ENCODE measurements at places on chromosomes 7 and 10.

- DNase-seq = no peak
These were observed 105.1 kb downstream of the GATA3 start for GRCh38 chr10:8159341-8160165.

- DNase-seq = no peak
These were observed 41.8 kb downstream of the SORCS1 start for GRCh38 chr10:107122703-107123102.

DNA sequence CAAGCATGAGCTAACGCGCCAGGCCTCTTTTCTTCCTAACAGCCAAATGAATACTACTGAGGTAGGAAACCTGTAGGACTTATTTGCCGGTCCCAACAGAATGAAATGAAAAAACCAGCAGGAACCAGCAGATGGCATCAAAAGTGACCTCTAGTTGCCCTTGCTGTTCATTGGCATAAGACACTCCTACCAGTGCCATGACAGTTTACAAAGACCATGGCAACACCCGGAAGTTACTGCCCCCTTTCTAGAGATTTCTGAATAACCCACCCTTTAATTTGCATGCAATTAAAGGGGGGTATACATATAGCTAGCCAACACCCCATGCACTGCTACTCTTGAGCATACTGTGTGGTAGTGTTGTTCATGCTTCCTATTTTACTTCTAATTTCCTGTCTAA is 65.2 kb downstream of the ATE1 start:
- no peak for DNase-seq

DNA sequence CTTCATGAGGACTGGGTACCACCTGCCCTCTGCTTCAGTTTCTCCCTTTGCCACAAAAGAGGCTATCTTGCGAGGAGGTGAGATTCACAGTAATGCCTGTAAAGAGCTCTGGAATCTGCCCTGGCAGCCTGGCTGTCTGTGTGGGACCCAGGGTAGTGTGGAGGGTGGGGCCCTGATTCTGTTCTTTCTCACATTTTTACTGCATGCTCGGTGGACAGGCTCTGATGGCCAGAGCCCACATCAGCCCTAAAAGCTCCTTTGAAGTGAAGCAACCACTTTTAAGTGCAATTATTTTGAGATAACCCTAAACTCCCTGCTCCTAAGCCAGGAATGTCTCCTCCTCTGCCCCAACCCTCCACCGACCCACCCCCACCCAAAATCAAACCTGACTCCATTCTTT is 92.1 kb upstream of the PODXL start:
- no peak for DNase-seq

DNA sequence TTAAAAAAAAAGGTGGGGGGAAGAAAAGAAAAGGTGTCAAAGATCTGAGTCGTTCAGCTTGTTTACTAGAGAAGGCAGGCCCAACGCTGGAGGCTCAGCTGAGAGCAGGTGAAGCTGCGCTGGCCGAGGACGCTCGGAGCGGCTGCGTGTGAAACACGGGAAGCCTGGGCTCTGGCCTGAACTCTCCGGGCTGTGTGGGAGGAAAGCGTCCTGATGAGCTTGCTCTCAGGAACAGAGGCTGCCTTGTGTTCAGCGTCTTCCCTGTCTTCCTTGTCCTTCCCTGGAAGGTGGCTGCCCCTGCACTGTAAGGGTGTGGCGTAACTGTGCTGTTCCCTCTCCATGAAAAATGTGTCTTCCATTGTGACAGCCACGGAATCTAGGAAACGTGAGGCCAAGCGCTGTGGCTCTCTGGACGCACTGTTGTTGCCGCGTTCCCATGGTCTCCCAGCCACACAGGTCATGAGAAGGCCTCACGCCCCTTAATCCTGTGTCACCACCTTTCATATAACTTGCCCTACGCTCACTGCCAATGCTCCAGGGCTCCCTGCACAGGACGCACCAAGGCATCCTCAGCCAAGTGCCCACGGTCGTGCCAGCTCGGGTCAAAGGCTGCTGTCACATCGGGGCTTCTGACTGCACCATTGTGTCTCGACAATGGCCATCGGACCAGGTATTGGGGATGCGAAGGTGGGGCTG is 15.8 kb downstream of the IL15RA start:
- DNase-seq = no peak

- peak; percentile 2 for DNase-seq
These were observed 506 bp upstream of the FAM170B start for GRCh38 chr10:49134327-49134726.

DNA sequence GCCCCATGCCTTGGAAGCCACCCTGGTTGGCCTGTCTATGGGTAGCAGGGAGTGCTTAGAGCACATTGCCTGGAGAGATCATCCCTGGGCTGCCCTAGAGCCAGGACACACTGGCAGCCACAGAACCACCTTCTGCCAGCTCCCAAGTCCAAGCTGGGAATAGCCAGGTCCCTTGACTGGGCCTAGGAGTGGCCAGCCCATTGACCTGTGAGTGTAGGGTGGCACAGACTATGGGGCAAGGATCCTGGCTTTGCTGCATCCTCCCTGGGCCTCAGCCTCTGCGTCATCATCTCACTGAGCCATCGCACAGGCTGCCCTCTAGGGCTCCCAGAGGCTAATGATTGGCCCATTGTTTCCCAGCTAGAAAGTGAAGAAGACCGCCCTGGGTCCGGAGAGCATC is 7.0 kb downstream of the AQP1 start:
- peak; percentile 12 for DNase-seq

GRCh38 chr7:43164757-43165156 is 52.3 kb downstream of the HECW1 start:
- DNase-seq = no peak

DNA sequence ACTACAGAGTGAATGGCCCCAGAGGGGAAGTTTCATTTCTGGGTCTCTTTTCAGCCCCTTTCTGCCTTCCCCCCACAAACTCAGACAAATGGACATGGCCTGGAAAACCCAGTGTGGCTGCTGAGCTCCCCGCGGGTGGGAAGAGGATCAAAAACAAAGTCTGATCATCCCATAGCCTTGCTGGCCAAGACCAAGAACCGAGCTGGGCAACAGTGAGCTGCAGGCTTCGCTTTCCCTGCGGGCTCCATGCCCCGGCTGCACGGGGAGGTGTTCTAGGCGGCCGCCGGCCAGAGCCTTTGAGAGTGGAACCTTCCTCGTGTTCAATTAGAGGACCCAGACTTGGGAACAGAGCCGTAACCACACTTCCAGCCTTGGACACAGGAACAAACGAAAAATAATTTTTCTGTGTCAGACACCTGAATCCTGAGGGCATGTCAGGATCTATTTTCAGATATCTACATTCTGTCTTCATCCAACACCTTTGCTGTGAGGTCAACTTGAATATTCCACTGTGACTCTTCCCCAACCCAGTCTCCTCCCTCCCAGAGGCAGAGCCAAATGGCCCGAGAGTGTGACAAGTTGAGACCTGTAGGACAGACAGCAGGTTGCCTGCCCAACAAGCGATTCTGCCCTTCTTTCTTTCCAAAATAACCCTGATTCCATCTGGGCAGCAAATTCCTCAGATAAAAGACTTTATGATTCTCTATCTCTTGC is 26.0 kb downstream of the WDR86 start:
- DNase-seq = no peak

DNA sequence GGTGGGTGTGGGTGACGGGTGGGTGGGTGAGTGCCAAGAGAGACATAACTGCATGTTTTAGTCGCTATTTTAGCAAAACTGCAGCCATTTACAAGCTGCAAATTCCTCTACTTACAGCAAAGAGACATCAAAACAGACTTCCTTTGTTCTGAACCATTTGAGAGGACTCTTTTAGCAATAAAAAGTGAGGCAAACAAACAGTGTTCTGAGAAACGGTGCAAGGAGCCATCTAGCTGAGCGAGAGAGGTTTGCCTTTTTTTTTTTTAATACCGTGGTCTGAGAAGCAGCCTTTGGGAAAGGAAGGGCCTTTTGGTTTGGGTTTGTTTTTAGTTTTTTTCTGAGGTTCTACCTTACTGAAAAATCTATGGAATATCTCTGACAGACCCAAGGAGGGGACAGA is 62.9 kb downstream of the SCRN1 start:
- no peak for DNase-seq

DNA sequence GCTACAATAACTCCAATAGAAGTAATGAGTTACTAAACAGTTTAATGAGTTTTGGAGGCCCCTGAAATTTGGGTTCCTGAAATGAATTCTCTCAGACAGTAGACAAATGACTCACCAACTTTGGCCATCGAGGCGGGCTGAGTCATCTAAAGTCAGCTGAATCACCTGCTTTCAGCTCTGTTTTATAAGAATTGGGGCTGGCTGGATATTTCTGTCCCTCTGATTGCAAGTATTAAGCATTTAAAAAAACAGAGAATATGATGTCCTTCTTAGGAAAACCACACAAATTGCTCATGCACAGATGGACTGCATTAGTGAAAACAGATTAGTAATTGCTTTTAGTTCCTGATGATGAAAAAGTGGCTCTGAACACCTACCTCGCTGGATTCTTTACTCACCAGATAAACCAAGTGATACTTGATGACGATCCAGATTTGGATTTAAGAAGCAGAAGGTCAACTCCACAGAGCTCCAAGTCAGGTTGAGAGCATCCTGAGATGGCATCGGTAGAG is 59.1 kb downstream of the ZNF365 start:
- DNase-seq = no peak

DNA sequence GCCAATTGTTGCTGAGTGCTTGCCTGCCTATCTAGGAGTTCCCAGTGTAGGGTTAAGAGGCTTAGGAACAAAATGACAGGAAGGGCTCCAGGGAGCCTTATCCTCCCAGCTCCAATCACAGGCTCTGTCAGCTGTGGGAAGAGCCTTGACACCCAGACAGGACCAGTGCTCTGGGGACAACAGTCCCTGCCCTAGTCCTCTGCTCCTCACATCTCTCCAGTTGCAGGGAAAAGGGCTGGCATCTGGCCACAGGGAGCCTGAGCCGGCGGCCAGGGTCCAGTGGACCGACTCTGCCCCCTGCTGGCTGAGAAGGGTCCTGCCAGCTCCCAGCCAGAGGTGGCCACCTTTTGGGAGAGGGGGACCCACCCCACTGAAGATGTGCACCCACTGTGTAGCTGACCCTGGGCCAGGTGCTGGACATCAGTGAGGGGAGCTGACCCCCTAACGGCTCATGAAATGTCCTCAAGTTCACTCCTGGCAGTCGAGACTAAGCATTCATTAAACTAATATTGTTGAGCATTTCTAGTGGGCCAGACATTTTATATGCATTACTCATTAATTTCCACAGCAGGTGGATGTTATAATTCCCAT is 17.6 kb downstream of the DNAJB12 start:
- DNase-seq = peak; percentile 88

DNA sequence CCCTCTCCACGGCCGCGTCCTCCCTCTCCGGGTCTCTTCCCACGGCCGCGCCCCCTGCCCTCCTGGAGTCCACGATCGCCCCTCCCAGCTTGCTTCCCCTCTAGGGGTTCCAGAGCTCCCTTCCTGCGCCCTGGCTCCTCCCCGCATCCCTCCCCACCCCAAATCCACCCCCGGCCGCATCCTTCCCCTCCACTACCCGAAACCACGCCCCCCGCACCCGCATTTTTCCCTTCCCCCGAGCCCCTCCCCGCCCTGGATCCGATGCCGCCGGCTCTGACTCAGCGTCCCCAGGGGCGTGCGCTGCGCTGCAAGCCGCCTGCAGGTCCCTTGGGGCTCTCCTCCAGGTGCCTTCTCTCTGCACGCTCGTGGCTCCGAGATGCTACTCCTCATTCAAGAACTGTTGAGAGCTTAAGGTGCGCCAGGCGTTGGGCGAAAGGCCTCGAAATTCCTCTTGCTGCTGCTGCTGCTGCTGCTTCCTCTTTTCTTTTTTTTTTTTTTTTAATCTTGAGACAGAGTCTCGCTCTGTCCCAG is 372 bp upstream of the TMEM130 start:
- peak; percentile 38 for DNase-seq

GRCh38 chr10:70120417-70120816 is 12.2 kb downstream of the AIFM2 start:
- no peak for DNase-seq

GRCh38 chr10:101967713-101968112 is 88.3 kb downstream of the ARMH3 start:
- no peak for DNase-seq

GRCh38 chr10:117363028-117363427 is 12.2 kb downstream of the PDZD8 start:
- DNase-seq = no peak

GRCh38 chr7:137606061-137606674 is 240.6 kb downstream of the DGKI start:
- no peak for DNase-seq

GRCh38 chr7:115267503-115267902 is 345.6 kb downstream of the MDFIC start:
- DNase-seq = no peak

DNA sequence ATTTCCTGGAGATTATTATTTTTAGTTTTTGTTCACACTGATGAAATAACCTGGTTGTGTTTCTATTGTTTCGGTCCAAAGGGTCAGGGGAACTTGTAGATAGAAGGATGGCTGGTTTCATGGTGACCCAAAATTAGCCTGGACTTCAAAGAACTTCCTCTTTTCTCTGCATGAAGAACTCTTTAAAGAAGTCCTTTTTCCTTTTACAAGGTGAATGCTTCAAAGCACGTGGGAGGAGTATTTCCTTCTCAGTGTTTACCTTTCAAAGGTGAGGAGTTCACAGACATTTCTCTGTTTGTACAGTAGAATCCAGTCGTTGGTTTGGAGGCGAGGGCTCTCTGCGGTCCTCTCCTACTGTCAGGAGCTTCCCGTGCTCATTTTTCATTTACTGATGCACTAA is 561.7 kb downstream of the GATA3 start:
- no peak for DNase-seq

DNA sequence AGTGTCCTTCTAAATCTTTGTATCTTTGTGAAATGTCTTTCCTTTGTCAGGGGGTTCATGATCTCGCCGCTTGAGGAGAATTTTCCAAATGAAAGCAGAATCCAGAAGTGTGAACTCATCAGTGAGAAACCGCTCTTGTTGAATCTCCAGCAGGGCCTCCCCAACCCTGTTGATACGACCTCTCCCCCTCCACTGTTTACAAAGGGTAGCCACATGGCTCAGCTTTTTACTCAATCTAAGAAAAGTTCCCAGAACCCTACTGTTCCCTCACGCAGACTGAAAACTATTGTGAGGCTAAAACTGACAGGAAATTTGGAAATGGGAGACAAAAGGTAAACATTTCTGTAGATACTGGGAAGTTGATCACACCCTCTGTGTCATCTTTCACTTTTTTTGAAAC is 73.9 kb downstream of the SEMA3C start:
- no peak for DNase-seq

GRCh38 chr7:18702071-18702829 is 206.7 kb downstream of the HDAC9 start:
- no peak for DNase-seq

DNA sequence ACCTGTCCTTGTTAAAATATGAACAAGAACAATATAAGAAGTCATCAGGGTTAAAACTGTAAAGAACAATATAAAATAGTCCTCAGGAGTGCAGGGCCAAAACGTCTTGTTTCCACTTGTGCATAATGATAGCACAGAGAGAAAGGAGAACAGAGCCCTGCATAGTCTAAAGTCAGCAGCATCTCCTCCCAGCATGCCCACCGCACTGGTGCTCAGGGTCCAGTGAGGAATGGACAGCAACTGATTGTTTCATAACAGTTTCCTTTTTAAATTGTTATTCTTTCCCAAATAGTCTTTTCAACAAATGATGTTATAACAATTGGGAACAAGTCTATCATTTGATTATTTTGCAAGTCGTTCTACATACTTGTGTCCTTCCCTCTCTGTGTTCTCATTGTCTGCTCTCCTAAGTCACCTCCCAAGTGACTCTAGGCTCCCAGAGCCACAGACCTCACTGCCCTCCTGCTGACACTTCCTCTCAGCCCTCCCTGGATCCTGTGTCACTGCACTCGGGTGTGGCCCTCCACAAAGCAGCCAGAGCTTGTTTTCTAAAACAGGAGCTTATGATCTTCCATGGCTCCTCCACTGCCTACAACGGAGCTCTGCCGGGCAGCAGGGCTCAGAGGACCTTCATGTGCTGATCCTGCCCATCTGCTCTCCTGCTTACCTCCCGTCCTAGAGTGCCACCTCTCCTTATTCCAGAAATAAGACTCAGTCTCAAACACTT is 27.6 kb downstream of the COBL start:
- DNase-seq = no peak
